ENCODE measurements at places on chromosomes 4 and X.

DNA sequence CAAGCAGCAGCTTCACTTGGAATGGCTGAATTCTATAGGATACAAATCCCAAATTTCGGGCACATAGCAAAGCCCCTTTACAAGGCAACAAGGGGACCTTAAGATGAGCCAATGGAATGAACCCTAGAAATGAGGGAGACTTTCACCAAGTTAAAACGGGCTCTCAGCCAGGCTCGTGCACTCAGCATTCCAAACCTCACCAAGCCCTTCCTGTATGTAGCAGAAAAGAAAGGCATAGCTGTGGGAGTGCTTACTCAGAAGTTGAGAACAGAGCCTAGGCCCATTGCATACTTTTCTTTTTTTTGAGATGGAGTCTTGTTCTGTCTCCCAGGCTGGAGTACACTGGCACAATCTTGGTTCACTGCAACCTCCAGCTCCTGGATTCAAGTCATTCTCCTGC lies 10.8 kb upstream of the HERC5 start:
- DNase-seq, result no peak

DNA sequence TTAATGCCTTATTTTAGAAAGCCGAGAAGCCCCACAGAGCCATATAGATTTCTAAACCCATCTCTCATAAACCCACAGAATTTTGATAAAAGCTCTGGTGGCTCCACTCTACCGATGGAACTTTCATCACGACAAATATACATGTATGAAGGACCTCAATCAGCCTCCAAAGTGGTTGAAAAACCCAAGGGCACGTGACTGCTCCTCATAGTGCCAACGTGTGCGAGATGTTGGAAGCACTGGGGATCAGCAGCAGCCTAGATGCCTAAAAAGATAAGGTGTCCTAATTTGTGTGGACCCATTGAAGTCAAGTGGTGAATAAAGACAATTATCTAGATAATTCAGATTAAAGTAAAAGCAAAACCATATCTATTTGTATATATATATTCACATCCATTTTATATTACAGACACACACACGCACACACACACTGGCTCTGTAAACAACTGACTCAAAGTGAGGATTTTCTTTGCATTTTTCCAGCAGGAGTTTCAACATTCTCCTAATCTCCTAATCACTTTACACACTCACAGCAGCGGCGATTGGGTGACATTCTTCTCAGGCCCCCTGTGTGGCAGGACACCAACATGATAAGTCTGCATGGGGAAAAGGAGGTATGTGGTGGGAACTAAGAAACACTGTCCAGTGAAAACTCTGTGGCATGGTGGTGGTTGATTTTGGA lies 2.8 kb upstream of the PITX2 start:
- no peak for DNase-seq

DNA sequence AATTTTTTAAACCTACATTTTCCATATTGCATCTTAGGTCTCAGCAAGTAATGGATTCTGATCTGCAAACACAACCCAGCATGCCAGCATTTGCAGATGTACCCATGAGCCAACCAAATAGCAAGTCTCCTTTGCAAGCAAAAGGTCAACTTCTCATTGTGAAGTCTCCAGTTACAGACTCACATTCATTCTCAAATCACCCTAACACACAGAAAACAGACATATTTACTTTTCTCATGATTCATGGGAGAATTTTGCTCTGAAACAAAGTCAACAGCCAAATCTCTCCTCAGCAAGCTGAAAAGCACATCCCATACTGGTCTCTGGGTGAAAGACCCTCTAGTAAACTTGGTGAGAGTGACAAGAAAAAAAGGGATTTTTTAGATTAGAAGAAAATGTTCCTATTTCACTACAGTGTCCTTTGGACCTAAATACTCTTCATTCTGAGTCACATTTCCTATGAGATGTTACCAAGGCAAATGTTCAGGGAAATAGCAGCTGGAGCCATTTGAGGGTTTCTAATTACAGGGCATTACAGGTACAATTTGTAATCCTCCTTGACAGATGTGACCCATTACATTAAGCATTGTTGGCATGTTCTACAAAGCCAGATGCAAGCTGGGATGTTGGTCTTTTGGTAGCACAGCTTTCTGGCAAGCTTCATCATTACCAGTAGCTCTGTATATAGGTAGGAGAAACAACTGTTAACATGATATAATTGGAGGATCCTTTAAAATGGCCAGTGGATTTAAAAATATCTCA lies 383.3 kb downstream of the SMARCA1 start:
- DNase-seq, result no peak

- DNase-seq, result no peak
Observed at GRCh38 chrX:112645774-112646173, 34.0 kb downstream of the LHFPL1 start.

DNA sequence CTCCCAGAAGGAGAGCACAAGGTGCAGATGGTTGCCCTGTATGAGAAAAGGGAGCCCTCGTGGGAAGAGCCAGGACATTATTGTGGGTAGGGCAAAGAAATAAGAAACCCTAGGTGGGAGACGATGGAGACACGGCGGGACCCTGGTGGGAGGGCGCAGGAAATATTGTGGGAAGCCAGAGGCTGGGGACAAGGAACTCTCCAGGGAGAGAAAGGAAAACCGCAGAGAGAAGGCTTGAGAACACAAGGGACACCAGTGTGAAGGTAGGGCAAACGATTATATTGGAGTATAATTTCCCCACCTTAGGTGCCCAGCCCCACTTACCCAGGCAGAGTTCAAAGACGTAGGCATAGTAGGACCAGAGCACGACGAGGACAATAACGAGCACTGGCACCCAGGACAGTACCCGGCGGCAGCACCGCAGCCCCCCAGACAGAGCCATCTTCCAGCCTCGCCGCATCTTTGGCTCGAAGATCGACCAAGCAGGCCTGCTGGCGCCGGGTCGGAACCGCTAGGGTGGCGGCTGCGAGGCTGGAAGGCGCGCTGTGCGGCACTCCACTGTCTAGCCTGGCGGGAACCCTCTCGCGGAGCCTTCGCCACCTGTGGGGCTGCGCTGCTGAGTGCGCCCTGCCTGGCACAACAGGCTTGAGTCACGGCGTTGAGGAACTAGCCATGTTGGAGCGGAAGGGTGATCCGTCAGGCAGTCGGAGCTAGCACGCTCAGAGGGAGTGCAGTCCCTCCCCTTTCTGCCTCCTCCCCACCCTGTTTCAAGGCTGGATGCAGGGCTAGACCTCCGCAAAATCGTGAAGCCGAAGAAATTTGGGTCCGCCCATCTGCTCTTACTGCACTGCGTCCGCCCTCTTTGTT lies at the start of gene ZDHHC15:
Gene ZDHHC15, minus strand, starts transcription at position 473 of the 867 bp plus-strand sequence. Its CDS starts 13 bp downstream, at position 460.
- DNase-seq, result no peak

DNA sequence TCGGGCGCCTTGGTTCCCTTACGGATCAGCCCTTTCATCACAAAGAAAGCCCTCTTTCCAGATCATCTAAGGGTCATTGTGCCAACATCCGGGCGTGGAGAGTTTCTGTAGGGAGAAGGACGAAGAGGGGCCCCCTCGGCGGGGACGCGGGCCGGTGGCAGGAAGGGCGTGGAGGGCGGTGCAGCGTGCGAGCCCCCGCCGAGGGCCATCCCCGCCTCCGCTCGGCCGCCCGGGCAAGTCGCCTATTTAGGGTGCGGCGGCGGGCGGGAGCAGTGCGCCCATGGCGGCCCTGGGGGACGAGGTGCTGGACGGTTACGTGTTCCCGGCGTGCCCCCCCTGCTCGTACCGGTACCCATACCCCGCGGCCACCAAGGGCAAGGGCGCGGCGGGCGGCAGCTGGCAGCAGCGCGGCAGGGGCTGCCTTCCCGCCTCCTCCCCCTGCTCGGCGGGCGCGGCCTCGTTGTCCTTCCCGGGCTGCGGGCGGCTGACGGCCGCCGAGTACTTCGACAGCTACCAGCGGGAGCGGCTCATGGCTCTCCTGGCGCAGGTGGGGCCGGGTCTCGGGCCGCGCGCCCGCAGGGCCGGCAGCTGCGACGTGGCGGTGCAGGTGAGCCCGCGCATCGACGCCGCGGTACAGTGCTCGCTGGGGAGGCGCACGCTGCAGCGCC lies at the start of gene ZAR1:
Gene ZAR1, plus strand, starts transcription at position 241 of the 668 bp plus-strand sequence. Its CDS starts 40 bp downstream, at position 281.
- DNase-seq, result no peak

Measured in AG09309 (cell line).